ENCODE measurements at places on chromosomes 7 and 10. TPM values are rescaled to one million over a fixed set of nuclear protein-coding genes. Genes with fewer than 3 reads are reported as not detected.

Gene PON3
- total RNA-seq: not detected

DNA sequence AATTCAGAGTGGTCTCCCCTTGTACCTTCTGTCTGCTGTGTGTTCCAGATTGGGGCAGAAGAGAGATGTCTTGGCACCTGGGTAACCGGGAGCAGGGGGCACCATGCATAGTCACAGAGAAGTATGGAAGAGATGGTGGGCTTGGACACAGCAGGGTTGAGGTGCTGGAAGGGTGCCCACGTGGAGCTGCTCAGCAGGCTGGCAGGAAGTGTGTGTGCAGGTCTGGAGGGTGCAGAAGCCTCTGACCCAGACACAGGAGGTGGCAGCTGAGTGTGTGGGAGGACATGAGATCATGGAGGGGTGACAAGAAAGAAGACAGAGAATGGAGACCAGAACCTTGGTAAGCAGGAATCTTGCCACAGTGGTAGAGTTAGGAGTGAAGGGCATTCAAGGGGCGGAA is 42.3 kb upstream of the DUSP5 start:
- DNase-seq: no peak

GRCh38 chr7:155864271-155864985 is 52.2 kb upstream of the SHH start:
- no peak for DNase-seq

Gene LBX1
- not detected for total RNA-seq

Gene SOSTDC1
- total RNA-seq: 0.55 TPM

- no peak for DNase-seq
Observed at GRCh38 chr10:18214691-18215563, 74.7 kb downstream of the CACNB2 start.

Gene KMT2E
- 45.0 TPM for total RNA-seq

Gene ELMO1
- total RNA-seq: 18.4 TPM

Gene ASB15
- not detected for total RNA-seq

DNA sequence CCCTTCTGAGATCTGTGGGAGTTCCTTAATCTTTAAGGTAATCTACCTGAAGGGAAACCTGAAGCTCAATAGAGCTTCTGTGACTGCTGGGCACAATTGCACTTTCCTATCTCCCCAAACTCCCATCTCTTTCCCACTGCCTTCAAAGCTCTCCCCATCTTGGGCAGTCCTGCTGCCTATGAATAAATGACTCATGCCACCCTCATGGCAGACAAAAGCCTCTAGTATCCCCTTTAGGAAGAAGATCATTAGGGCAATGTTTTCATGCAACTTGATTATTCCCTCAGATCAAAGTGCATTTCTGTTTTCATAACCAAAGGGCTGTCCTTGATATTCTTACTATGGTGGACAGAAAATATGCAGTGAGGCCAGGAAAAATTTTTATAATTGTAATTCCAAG is 704.9 kb upstream of the LRRN3 start:
- DNase-seq: no peak

- DNase-seq: no peak
Observed at GRCh38 chr7:121198502-121198901, 130.3 kb upstream of the WNT16 start.

Gene AZGP1
- total RNA-seq: 0.52 TPM

DNA sequence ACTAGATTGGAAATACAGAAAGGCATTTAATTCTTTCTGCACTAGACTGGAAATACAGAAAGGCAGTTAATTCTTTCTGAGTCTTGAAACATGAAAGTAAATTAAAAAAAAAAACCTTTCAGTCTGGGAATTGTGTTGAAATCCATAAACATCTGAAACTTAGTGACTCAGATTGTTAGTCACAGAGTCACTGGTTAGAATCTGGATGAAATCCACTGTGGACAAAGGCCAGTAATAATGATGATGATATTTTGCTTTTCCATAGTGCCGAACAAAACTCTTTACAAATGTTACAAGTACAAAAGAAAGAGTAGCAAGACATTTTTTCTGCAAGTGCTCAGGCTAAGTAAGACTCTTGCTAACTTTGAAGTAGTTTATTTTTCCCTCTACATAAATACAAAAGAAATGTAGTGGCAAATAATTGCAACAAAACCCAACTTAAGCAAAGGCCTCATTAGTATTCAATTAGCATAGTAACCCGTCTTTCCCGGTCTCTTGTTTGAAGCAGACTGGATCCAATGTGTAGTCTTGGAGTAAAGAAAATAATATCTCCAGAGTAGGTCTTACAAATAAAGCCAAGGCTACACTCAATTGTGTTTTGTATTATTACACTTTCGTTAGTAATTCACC is 5.8 kb upstream of the PRTFDC1 start:
- no peak for DNase-seq

DNA sequence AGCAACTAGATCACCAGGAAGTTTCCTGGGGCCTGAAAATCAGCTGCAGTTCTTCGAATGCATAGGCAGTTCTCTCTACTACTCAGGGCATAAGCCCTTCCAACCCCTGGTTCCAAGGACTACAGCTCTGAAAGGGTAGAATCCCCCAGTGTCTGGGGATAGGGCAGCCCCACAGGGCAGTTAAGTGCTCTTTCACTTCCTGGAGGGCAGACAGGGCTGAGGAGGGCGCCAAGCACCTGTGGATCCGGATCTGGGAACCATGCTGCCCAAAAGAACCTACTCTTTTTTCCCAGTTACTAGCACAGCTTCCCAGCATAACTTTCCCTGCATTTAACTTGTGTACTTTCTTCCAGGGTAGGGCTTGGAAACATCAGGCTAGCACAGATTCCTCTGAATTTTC is 41.1 kb downstream of the CXCL12 start:
- DNase-seq: no peak

Data from H1 (cell line).